Activated CD8-positive, alpha-beta T cell treated with anti-CD3 and anti-CD28 coated beads for 36 hours (primary cell): ENCODE measurements at places on chromosomes 16 and 17. TPM values are rescaled to one million over a fixed set of nuclear protein-coding genes. Genes with fewer than 3 reads are reported as not detected.

The OR1F1 gene
- total RNA-seq = not detected

The COPZ2 gene
- total RNA-seq = 4.3 TPM

The ABCA6 gene
- total RNA-seq = not detected

The THAP11 gene
- total RNA-seq = 40.7 TPM

The LDHD gene
- not detected for total RNA-seq

The HLF gene
- total RNA-seq = 0.72 TPM
